IPS DF 19.7 (cell line): ENCODE measurements at places on chromosomes 4 and X.

- no peak for DNase-seq
These were observed 38.9 kb upstream of the CBR4 start for GRCh38 chr4:169048868-169049414.

- no peak for DNase-seq
These were observed 65.9 kb downstream of the VEGFC start for GRCh38 chr4:176726803-176727202.

GRCh38 chrX:103879339-103879738 is 47.3 kb upstream of the RAB9B start:
- DNase-seq = no peak

DNA sequence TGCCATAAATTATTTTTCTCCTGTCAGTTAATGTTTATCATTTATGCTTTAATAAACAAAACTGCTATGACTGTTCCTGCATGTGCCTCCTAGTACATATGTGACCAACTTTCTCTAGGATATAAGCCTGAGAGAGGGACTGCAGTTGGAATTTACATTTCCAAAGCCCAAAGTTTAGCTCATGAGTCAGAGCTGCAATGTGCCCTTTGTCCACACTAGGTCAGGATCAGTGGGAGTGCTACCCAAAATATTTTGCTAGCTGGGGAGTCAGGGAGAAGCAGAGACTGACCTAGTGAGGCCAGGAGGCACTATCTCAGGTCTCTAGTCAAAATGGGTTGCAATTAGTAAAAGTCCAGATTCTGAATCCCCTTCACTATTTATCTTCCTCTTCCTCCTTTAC is 92.7 kb downstream of the AR start:
- no peak for DNase-seq

GRCh38 chrX:120358737-120359456 is 3.0 kb upstream of the ATP1B4 start:
- DNase-seq = no peak

DNA sequence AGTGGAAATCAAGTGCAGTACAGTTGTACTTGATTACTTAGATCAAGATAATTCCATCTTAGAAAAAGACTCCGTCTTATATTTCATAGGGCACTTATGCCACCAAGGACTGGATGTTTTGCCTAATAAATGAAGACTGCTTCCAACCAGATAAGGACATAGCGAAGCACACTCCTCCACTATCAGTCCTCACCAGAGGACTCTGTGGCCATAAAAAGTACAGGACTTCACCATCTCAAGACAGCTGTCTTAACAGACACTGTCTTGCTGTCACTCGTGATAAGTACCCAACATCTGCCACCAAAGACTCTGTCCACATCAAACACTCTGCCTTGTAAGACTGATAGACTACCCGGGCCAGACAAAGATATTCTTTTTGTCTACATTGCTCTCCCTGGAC is 352.0 kb downstream of the TRAM1L1 start:
- no peak for DNase-seq

- DNase-seq = no peak
These were observed 206.0 kb upstream of the SLC7A11 start for GRCh38 chr4:138448169-138448568.

- DNase-seq = no peak
These were observed 101.4 kb downstream of the BTC start for GRCh38 chr4:74692972-74693371.

- no peak for DNase-seq
These were observed 25.3 kb downstream of the TSC22D3 start for GRCh38 chrX:107750263-107750662.

DNA sequence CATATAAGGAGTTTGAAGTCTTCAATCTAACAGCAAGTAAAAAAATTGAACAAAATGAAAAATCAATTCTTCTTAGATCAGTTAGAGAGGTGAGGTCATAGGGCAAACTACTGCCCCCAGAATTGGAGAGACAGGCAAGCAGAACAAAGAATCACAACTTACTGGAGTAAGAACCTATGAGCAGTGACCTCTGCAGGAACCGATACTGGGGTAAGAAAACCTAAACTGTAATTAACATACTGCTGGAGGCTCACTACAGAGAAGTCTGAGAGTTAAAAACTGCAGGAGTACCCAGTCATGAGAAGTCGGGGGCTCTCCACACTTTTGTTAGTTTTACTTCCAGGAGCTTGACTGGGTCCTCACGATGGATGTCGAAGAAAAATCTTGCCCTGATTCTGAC is 16.0 kb downstream of the CLDN22 start:
- DNase-seq = no peak

- DNase-seq = peak; percentile 48
These were observed 347.8 kb upstream of the PITX2 start for GRCh38 chr4:110970642-110971041.

DNA sequence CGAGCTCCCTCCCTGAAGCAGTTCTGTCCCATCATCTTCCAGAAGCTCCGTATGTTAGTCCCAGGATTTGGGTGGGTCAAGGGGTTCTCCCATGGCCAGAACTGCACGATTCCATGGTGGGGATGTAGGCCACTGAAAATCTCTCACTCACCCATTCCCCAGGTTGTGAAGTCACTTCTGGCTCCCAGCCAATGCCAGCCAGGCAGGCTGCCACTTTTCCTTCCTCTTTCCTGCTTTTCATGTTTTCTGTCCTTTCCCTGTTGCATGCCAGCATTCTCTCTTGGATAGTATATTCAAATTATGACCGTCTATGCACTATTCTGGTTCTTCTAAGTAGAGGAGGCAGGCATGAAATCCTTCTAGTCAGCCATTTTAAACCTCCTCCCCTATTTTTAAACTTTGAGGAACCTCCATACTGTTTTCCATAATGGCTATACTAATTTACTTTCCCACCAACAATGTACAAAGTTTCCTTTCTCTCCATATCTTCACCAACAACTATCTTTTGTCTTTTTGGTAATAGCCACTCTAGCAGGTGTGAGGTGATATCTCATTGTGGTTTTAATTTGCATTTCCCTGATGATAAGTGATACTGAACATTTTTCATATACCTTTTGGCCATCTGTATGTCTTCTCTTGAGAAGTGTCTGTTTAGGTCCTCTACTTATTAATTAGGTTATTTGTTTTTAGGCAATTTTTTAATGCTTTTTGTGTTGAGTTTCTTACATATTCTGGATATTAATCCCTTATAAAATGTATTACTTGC is 182.1 kb upstream of the TET2 start:
- no peak for DNase-seq

DNA sequence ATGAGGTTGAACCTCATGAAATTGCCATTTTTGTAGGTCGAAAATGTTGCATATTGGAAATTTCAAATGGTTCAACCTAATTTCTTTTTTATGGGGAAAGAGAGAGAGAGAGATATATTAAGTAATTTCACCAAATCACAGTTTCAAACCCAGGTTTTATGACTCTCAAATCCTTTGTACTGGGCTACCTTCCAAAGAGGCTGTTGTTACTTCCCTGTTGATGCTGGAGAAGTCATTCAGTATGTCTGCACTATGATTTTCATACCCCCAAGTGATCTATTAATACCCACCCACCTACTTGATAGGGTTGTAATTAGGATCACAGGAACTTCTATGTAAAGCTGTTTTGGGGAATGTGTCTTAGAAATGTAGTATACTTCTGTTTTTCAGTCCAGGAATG is 109.9 kb downstream of the ZNF330 start:
- no peak for DNase-seq

DNA sequence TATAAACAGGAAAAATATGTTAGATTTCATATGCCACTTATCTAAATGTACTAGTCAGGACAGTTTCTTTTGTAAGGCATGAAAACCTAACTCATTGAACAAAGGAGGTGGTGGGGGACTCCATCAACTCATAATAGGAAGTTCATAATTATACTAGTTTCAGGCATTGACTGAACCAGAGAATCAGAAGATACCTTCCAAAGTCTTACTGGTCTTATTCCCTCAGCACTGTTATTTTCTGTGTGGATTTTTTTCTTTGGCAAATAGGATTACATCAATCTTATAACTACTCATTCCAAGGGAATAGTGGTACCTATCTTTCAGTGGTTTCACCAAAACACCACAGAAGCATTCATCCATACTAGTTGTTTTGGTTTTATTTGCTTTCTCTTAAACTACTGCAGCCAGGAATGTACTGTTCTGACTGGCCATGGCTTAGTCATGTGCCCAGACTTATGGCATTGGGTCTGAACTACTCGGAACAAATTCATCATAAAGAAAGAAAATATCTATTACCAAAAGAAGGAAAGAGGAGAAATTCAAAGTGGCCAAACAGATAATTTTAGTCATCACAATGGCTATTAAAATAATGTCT is 273.9 kb downstream of the ARAP2 start:
- no peak for DNase-seq

- no peak for DNase-seq
These were observed at the start of gene FAM133A for GRCh38 chrX:93673869-93674271. Gene FAM133A (plus strand): TSS chrX:93674206. CDS start chrX:93709420, 35,214 bp downstream.

GRCh38 chr4:159515314-159516025 is 412.6 kb downstream of the RAPGEF2 start:
- no peak for DNase-seq

GRCh38 chr4:152258804-152259708 is 276.8 kb downstream of the FBXW7 start:
- no peak for DNase-seq

DNA sequence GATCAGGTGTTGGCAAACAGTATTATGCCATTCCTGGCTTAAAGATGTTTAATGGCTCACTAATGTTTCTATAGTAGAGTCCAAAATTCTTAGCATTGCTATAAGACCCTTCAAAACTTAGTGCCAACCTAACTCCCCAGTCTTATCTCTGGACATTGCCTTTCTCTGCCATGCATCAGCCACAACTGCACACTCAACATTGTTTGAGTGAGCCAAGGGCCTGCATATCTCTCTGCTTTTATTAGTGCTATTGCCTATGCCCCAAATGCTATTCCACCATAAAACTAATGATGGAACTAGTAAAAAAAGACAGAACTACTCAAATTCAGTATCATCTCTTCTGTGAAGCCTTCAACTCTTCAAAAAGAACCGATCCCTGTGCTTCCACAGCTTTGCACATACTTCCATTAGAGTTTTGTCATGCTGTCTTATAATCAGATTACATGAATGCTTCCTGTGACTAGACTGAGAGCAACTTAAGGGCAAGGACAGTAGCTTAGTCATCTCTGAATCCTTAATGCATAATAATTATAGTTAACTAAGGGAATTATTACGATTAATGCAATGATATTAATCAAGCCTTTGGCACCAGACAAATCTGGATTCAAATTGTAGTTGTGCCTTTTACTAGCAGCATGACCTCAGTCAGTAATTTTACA is 53.7 kb downstream of the CHM start:
- no peak for DNase-seq

DNA sequence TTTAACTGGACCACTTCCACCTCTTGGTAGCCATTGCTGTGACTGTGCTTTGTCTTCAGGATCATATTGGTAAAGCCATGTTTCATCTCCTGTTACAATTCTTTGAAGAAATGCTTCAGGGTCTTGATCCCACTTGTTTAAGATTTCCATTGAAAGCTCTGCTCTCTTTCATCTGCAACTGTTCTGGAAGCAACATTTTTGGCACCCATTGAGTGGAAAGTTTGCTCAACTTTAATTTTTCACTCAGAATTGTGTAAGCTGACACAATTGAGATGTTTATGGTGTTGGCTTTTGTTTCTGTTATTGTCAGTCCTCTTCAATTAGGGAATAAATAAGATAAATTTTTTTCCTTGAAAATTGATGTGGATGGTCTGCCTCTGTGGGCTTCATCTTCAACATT is 237.4 kb downstream of the MAPK10 start:
- DNase-seq = no peak

DNA sequence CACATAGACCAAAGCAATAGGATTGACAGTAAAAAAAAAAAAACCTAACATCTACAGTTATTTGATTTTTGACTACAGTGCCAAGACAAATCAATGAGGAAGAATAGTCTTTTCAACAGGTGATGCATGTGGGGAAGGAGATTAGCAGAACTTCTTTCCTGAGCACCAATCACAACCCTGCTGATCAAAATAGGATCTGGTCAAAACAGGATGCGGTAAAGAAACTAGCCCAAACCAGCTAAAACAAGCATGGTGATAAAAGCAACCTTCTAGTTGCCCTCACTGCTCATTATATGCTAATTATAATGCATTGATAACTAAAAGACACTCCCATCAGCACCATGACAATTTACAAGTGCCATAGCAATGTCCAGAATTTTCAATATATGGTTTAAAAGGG is 667.5 kb downstream of the GRXCR1 start:
- no peak for DNase-seq

GRCh38 chr4:80049402-80049801 is 23.6 kb downstream of the ANTXR2 start:
- no peak for DNase-seq

- DNase-seq = no peak
These were observed 4.3 kb upstream of the SLC4A4 start for GRCh38 chr4:71334465-71334882.

GRCh38 chrX:17922303-17922702 is 61.2 kb upstream of the RAI2 start:
- DNase-seq = no peak

GRCh38 chrX:12162420-12162819 is 24.1 kb downstream of the FRMPD4 start:
- no peak for DNase-seq

DNA sequence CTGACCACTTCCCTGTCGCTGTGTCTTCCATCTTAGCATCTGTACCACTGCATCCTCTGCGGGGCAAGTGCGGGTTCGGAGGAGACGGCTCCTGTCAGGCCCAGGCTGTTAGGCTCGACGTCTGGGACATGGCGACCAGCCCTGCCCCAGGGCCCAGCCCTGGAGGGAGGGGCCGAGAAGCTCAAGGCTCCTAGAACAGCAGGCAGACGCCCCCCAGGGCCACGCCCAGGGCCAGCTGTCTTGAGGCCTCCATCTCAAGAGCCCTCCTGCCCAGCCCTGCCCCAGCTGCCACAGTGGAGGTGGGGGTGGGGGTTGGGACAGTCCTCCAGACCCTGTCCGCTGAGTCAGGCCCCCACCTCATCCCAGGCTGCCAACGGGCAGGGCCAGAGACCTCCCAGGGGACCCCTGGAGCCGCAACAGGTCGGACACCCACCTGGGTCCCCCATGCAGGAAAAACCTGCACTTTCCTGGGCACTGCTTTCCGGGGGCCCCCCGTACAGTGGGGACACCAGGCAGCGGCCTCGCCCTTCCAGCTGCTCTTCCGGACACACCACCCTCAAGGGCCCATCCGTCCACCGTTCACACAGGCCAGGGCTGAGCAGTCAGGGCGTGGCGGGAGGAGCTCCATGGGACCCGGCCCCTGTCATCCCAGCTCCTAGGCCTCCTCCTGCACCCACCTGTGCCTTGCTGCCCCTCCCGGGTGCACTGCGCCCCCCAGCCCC is 83.1 kb downstream of the FAM53A start:
- DNase-seq = no peak

GRCh38 chrX:19715711-19716638 is 171.4 kb downstream of the SH3KBP1 start:
- no peak for DNase-seq

GRCh38 chr4:145852256-145852839 is 86.3 kb downstream of the ZNF827 start:
- no peak for DNase-seq

DNA sequence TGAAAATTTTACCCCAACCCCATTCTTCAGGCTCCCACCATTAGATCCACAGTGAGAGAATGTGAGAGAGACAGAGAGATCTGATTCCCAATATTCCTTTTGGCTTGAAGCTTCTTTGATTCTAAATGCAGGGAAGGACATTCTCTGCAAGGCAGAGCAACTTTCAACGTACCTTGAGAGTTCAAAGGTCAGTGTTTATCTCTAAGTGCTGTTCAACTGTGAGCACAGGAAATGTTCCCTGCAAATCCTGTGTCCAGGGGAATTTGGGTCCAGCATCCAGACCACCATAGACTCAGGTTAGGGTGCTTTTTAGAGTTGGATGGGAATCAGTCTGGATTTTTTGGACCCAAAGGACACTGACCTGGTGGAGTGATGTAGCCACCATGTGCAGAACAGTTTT is 97.4 kb downstream of the NHS start:
- no peak for DNase-seq

- no peak for DNase-seq
These were observed 284.3 kb downstream of the ARHGAP10 start for GRCh38 chr4:148016063-148016637.
